NCI-H510A (cell line): ENCODE measurements at places on chromosomes 2 and 18.

DNA sequence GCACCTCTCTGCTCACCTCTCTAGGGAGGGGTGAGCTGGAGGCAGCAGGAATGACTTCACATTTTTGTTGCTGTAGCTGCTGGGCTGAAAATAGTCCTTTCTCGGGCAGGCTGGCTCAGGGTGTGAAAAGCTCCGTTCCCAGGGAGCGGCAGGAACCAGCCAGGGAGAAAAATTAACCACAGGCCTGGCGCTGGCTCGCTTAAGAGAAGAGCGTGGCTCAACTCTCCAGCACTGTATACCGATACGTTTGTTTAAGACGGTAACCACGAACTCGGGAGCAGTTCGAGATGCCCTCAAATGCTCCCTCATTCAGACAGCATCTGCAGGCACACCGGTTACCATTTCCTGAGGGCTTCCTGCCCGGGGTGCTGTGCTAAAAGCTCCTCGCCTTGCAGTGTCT is 129.6 kb downstream of the CELF4 start:
- no peak for DNase-seq

GRCh38 chr2:143229952-143230351 is 100.7 kb downstream of the ARHGAP15 start:
- DNase-seq, result no peak

DNA sequence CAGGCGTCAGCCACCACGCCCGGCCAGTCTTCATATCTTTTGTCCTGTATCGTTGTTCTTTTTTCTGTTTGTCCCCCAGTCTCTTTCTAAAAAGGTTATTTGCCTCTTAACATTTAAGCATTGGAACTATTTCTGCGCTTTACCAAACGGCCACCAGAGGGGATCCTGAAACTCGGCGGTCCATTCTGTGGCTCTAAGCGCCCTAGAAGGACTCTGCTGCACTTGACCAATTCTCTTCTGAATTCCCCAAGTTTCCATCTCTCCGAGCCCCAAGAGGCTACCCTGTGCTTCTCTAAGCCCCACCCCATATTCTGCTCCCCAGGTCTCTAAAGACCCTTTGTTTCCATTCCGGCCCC is 33.1 kb upstream of the REG3G start:
- DNase-seq, result no peak

DNA sequence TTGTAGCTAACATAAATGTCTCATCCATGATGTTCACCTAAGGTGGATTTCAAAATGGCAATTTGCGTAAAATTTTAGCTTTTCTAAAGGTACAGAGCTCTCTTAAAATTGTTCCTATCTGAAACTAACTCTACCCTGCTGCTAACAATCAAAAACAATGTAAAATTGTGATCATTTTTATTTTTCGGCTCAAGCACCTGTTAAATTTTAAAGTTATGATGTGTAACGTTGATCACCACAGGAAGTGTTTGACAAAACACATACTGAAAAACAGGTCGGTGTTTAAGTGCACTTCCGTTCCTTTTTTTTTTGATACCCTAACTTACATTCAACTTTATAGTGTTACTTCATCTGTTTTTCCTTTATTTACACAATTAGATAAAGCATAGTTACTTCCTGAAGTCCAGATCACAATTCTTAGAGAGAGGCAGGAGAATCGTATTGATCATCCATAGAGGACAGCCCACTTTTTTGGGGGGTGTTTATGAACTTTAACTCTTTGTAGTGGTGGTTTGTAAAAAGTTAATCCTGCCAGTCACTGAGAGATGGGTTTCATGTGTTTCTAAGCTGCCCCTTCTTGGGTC is 6.0 kb upstream of the NCK2 start:
- DNase-seq, result no peak

- no peak for DNase-seq
Observed at GRCh38 chr2:121608967-121609366, 40.3 kb downstream of the CLASP1 start.

DNA sequence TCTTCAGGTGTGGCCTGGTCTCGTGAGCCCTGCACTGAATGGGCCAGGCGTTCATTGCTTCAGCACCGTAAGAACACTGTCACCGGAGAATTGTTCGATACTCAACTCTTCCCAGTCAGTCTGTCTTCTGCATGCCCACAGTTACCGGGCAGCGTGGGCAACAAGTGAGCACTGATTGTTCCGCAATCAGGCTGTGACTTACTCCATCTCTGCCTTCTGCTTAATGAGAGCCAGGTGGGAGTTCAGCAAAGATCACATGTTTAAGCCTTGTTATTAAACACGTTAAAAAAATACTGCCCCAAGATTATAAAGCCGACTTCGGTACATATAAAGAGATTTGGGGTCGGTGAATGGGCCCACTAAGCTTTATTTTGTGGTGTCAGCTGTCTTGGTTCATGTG is 3.7 kb downstream of the STEAP3 start:
- no peak for DNase-seq

DNA sequence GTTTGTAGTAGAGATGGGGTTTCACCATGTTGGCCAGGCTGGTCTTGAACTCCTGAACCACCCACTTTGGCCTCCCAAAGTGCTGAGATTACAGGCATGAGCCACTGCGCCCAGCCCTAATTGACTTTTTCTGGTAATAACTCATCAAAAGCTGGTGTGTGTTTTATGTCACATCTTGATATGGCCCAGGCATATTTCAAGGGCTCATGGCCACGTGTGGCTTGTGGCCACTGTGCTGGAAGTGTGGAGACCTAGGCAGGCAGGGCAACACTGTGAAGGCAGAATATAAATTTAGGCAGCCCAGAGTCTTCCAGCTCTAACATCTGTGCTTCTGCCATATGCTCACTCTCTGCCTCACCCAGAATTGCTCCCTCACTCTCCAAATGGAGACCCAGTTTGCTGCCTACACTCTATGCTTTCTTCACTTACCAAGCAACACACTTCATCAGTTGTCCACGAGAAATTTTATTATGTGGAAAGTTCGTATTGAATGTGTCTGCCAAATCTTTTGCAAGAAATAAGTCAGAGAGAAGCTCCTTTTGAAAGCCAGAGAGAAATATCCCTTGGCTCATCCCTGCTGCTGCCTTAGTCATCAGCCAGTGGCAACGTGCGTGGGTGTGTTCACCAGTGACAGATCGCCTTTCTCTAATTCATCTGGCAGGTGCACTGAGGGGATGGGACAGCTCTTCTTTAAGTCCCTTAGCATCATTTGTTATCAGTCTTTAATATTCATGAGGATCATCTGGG is 129.4 kb upstream of the CXCR4 start:
- DNase-seq, result no peak

- peak; percentile 53 for DNase-seq
Observed at GRCh38 chr2:135997380-135997779, 12.0 kb upstream of the DARS1 start.

- DNase-seq, result no peak
Observed at GRCh38 chr2:13240789-13241487, 524.2 kb downstream of the TRIB2 start.

DNA sequence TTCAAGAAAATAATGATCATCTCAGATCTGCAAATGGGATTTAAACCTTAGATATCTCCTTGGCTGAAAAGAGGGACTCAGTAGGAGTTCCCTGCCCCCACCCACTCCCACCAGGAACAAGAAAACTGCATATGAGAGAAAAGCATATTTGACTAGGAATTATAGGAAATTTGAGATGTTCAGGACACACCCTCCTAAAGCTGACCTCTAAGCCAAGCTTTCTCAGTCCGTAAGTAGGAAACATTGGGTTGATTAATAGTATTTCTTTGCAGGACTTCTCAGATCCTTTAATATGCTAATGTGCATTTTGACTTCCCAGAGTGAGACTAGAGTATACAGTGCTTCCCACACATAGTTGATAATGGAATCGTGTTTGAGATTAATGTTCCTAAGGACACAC is 47.8 kb upstream of the DAPL1 start:
- no peak for DNase-seq

DNA sequence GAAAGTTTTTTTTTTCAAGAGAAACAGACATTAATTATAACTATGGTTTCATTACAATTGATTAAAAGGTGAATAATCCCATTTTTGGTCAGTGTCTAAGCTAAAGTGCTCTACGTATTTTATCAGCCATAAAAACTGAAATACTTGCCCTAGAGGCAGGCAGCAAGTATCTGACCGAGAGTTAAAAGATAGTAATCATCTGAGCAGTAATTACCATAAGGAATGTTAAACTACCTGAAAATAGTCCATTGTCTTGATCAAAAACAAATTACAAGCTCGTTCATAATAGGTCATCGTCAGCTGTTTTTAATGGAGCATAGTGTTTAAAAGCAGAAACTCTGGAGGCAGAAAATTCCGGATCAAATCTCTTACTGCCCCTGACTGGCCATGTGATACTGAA is 105.7 kb upstream of the ZEB2 start:
- DNase-seq, result no peak

GRCh38 chr2:237113026-237113795 is 27.5 kb downstream of the COPS8 start:
- no peak for DNase-seq

GRCh38 chr2:18560797-18561085 is 288 bp upstream of the RDH14 start:
- DNase-seq, result no peak
